ENCODE measurements at places on chromosomes 1 and 21. TPM values are rescaled to one million over a fixed set of nuclear protein-coding genes. Genes with fewer than 3 reads are reported as not detected.

HSD11B1 gene
- total RNA-seq: 9.3 TPM

GRCh38 chr1:15261155-15262002, 14.4 kb downstream of the FHAD1 start:
- H3K4me3 ChIP-seq: no peak overlapping the region
- no peak overlapping the region for H3K27ac ChIP-seq
- H3K27me3 ChIP-seq: no peaks in the 10 kb centered on the region
- no peaks in the 10 kb centered on the region for H3K36me3 ChIP-seq
- no peak for DNase-seq

NTRK1 gene
- 0.59 TPM for total RNA-seq

LENEP gene
- total RNA-seq: not detected

FCER1A gene
- total RNA-seq: 1.3 TPM

DNA sequence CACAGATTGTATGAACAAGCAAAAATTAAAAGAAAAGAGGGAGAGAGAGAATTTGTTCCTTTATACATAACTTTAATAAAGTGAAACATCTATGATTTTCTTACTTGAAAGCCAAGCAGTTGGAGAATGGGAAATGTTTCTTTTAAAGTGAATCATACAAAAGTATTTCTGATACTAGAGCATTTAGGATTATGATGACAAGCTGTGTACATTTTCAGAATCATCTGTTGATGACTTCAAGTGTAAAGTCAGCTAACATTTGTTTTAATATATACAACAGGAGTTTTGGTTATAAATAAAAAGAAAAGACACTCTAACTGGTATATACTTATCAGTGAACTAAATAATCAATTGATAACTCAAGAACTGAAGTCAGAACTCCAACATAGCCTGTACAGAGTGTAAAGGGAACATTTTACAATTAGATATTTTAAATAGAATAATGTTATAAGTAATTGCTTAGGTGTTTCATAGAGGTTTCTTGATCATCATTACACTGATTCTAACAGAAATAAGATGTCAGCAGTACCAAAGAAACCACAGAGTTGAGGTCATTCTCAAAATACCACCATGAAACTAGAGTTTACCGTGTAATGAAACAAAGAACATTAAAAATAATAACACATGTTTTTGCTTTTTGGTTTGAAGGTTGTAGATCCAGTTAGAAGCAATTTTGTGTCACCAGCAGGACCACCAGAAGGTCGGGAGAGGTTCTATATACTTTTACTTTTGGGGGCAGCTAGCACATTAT, 103.4 kb downstream of the COL24A1 start:
- no peak overlapping the region for H3K4me3 ChIP-seq
- H3K36me3 ChIP-seq: no peaks in the 10 kb centered on the region
- H3K27ac ChIP-seq: no peak overlapping the region

TRIM67 gene
- not detected for total RNA-seq

ACBD3 gene
- total RNA-seq: 42.0 TPM

TSPAN2 gene
- 11.3 TPM for total RNA-seq
